T1000 (cell line): ENCODE measurements at places on chromosomes 6 and 20.

- DNase-seq: no peak
These were observed 103.8 kb upstream of the FLRT3 start for GRCh38 chr20:14441201-14441600.

DNA sequence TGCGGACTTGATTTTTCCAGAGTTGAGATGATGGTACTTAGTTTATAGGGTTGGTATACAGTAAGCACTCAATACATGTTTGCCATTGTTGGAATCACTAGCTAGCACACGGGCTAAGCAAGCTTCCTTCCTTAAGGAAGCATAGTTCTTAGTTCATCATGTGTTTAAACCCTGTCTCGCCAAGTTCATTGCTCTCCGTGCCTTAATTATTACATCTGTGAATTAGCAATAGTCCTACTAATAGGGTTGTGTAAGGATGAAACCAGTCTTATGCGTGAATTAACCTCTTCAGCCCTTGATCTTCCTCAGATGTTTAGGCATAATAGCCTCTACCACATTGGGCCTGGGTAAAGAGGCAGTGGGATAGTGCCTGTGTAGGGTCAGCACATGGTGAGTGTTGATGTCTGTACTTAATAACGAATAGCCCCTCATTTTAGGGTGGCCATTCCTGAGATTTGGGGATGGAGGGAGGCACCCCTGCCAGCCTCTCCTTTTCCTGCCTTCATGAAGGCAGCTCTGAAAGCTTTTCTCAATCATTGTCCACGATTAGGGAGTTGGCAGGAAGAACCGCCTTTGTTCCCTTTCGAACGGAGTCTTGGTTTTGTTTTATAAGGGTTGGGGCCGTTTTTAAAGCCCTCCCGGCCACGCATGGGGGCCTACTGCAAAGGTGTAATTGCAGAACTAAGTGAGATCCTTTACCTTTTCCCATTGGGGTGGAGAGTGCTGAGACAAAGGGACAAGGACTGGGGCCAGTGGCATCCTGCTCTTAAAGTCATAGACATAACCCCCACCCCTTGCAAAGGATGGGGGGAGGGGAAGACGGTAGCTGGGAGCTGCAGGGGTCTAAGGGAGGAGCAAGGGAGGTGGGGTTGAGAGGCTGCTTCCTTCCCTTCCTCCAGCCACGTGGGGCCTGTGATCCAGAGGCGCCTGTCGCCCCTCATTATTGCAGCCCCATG lies 2.1 kb downstream of the DNMT3B start:
- no peak for DNase-seq

DNA sequence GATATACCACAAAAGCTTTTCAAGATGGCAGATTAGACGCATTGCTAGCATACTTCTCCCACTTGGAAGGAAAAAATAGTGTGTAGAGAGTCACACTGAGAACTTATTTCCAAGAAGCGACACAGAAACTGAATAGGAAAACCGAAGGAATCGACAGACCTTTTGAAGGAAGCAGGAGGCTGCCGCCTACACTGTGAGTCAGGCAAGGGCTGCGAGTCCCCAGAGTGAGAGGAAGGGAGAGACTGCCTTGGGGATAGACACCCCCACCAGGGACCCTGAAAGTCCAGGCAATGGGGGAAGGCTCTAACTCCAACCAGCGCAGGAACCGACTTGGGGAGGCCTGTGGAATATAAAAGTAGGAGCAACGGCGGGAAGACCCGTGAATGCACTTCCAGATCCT lies 53.7 kb upstream of the SIRPG start:
- DNase-seq: no peak

DNA sequence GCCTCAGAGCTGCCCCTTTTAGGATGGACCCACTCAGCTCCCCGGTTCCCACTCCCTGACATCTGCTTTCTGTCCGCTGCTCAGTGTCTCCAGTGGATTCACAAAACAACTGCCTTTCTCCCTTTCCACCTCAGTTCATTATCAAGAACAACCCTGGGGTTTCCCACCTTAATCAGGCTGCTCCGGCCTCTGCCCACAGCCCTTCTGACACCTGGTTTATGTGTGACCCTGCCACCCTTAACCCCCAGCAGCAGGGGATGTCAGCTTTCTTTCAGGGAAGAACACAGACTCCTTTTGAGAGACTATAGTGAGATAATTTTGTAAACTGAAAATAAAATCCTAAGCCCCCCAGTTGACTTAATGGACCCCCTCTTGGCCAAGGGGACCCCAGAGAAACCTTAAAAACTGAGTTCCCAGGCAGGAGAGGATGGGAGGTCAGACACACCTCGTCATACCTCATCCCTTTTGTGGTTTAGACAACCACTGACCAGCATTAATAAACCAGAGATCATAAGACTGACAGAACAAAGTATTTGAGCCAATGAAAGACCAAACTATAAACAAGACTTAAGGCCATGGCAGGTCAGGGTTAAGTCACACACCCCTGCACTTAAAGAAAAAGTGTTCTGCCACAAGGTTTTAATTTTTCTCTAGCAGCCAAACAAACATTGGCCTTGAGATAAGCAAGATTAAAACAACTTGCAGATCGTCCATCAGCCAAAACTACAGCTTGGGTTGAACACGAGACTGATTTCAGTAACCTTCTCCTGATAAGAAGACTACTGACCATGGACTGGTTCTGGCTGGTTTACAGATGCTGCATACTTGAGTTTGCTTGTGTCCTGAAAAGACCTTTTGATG lies 42.4 kb upstream of the DDR1 start:
- no peak for DNase-seq

DNA sequence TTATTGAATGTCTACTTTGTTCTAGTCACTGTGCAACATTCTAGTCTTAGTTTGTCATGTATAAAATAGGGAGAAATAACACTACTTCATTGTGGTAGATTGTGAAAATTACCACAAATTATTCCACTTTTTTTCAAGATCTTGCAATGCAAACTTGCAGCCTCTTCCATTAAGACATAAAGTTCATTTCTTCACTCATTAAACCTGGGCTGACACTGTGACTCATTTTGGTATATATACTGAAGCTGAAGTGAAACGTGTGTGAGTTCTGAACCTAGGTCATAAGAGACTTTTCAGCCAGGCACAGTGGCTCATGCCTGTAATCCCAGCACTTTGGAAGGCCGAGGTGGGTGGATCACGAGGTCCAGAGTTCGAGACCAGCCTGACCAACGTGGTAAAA lies 329.0 kb downstream of the BCKDHB start:
- no peak for DNase-seq

DNA sequence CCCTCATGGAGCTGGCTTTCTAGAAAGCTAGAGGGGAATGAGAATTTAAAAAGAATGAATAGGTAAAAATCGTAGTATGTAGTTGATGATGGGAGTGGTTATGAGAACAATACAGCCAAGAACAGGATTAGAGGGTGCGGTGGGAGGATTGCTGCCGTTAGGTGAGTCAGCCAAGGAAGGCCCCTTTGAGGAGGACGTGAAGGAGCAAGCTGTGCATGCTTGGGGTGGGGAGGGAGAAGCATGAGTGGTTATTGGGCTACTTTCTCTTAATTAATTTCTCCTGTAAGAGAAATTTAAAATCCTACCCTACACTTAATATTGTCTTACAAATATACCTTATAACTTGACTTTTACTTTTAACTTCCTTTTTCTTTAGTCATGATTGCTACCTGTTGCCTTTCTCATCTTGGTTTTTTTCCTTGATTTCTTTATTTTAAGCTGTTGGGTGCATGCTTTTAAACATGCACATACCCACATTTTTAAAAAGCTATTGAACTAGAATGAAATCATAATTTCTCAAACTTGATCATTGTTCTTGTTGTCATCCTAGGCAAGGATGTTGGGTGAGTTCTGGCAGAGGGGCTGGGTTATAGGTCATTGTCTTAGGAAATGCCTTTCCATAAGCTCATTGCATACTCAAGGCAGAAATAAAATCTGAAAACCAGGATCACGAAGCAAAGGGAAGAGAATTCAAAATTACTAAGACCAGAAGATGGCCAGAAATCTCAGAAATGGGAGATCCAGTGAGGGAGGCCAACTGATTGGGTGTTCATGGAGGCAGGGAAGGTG lies 114.5 kb downstream of the TCP11 start:
- DNase-seq: no peak

GRCh38 chr6:56868687-56869086 lies 86.2 kb upstream of the BEND6 start:
- DNase-seq: no peak

GRCh38 chr20:46171909-46172308 lies 53.8 kb downstream of the CD40 start:
- no peak for DNase-seq

DNA sequence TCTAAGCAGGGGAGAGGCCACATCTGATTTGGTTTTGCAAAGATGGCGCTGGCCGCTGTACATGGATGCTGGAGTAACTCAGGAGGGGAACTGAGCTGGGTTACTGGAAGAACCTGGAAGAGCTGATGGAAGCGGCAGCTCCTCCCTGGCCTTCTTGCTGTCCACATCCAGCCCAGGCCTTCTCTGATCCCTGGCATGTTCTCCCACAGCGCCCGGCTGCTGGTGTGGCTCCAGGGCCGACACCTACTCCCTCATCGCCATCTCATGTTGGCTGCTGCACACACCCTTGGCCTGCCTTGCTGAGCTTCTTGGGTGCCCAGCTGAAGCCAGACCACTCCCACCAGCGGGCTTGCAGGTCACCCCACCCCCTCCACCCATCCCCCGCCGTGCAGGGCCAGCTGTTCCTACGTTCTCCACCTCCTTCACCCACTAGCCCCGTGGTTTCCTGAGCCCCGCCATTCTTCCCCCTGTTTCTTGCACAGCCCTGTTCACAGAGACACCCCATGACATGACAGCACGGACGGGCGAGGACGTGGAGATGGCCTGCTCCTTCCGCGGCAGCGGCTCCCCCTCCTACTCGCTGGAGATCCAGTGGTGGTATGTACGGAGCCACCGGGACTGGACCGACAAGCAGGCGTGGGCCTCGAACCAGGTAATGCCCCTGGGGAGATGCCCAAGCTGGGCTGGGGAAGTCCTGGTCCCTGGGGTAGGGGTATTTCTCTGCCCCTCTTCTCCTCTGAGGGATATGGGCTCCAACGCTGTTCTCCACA lies 28.4 kb downstream of the VSTM2L start:
- DNase-seq: no peak

DNA sequence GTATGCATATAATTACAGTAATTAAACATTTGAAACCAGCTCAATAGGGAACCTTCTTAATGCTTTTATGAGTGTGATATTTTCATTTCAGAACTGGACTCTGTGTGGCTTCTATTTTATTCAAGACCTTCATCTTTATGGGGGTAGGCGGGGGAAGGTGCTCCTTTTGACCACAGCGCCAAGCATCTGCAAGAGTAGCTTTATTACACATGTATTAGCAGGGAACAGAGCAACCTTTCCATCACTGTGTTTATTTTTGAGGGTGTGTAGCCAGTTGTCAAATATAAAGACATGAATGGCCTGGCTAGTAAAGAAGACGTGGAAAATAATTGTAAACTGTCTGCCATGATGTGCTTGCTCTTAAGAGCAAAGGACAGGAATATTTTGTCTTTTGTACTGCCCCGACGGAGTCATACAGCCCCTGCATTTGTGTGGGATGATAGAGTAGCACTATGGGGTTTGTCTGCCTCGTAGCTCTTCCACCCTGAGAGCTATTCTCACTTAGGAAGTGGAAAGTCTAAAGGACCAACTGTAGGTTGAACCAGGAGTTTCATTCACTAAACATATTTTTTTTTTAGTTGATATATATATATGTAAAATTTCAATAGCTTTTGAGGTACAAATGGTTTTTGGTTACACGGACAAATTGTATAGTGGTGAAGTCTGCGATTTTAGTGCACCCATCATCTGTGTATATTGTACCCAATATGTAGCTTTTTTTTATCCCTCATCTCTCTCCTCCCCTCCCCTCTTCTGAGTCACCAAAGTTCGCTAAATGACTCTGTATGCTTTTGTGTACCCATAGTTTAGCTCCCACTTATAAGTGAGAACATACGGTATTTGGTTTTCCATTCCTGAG lies 91.2 kb downstream of the CARMIL1 start:
- no peak for DNase-seq

- DNase-seq: no peak
These were observed 760.9 kb upstream of the FLRT3 start for GRCh38 chr20:15098351-15098750.

DNA sequence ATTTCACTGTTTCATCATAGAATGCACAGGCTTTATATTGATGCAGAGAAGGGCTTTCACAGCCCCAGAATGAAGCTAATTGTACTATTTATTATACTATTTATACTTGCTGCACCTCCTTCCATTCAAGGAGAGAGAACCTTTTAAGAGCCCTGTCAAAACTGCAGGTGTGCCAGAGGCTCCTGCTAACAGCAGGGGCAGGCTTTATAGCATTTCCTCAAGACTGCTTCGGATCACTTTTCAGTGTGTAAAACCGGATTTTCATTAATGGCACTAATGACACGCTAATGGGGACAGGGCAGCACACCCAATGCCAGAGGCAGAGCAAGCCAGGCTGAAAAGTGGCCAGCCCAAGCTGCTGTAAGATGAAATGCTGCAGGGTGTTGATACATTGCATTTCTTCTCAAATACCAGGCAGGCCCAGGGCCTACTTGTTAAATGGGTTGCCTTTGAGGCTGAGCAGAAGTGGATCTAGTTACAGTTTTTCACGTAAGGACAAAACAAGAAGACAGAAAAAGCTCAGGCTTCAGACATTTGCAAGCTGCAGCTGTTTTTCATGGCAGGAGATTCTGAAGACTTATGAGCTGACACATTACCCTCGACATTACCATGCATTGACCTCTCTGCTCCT lies 487.7 kb upstream of the BTBD3 start:
- no peak for DNase-seq

- DNase-seq: no peak
These were observed 222.8 kb downstream of the CDH26 start for GRCh38 chr20:60180986-60181385.
